ENCODE measurements at places on chromosomes 3 and 15. TPM values are rescaled to one million over a fixed set of nuclear protein-coding genes. Genes with fewer than 3 reads are reported as not detected.

DNA sequence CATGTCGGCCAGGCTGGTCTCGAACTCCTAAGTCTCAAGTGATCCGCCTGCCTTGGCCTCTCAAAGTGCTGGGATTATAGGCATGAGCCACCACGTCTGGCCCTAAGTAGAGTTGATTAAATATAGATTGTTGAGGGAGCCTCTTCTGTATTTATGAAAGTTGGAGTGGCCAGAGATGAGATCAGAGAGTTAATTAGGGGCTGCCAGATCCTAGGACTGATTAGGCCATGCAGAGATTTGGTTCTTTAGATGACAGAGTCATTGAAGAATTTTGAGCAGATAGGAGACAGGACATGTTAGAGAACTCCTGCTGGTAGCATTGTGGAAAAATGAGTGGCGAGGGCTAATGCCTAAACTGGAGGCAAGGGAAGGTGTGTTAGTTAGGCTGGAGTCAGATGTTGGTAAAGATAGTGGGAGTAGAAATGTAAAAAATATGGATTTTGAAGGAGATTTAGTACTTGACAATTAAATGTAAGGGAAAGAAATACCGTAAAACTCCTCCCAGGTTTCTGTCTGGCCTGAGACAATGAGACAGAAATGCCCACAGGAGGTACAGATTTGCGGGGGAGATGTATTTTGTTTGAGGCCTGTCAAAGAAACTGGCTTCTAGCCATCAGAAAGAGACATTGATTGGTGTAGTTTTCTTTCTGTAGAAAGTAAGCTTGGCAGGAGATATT lies 23.4 kb downstream of the SACM1L start:
- no peak for DNase-seq

DNA sequence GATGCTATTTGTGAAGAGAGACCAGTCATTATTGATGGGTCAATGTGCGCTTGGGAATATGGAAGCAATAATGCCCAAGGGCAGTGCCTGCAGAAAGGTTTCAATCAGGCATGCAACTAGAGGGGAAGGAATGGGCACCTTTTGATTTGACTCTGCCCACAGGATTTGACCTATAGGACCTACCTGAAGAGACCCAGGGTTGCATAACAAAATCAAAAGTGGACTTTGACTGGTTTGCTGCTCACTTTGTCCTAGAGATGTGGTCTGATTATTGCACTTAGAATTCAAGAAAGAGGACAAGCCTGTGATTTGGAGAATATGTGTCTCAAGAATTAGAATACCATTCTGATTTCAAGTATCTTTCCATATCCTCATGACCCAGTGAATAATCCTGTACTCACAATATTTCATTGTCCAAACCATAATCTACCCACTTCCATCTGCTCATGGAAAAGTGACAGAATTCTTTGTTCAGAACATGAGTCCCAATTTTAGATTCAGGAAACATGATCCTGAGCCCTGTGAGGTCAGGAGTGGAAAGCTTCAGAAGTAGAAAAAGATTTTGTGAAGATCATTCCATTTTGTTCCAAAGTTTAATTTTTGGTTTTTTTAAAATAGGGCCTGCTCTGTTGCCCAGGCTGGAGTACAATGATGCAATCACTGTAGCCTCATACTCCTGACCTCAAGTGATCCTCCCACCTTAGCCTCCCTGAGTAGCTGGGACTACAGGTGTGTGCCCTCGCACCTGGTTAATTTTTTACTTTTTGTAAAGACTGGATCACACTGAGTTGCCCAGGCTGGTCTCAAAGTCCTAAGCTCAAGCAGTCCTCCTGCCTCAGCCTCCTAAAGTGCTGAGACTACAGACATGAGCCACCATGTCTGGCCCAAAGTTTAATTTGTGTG lies 151.3 kb upstream of the NR2E3 start:
- DNase-seq: no peak

DNA sequence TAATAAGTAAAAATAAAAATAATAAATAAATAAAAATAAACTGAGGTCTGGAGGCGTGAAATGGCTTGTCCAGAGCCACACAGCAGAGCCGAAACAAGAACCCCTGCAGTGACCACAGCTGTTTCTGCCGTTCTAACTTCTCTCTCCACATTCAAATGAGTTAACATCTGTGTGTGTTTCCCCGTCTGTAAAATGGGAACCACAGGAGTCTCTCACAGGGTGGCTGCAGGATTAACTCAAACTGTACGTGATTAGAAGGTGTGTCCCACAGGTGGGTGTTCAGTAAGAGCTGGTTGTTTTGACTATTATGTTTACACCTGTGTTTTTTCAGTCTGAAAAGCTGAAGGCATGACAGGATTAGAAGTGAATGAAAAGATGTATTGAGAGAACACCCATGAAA lies 27.0 kb upstream of the MUC4 start:
- no peak for DNase-seq

The ATP10A gene
- 8.0 TPM for total RNA-seq

The GP9 gene
- total RNA-seq: not detected

Data from kidney epithelial cell (primary cell).